ENCODE measurements at places on chromosomes 4 and X.

GRCh38 chr4:105386012-105386411 is 87.8 kb downstream of the PPA2 start:
- no peak overlapping the region for H3K4me3 ChIP-seq
- no peak for DNase-seq
- H3K4me1 ChIP-seq: no peaks in the 10 kb centered on the region
- H3K36me3 ChIP-seq: peaks cover 2% of the 10 kb centered on the region

GRCh38 chrX:78326401-78326800 is 1.0 kb downstream of the CYSLTR1 start:
- no peak overlapping the region for H3K27ac ChIP-seq
- no peak overlapping the region for H3K4me3 ChIP-seq
- H3K27me3 ChIP-seq: no peaks in the 10 kb centered on the region
- no peaks in the 10 kb centered on the region for H3K4me1 ChIP-seq
- no peak for DNase-seq

- H3K36me3 ChIP-seq: no peaks in the 10 kb centered on the region
- H3K4me3 ChIP-seq: no peak overlapping the region
- H3K4me1 ChIP-seq: no peaks in the 10 kb centered on the region
Observed at GRCh38 chr4:121125498-121125885, 38.6 kb downstream of the TNIP3 start.

DNA sequence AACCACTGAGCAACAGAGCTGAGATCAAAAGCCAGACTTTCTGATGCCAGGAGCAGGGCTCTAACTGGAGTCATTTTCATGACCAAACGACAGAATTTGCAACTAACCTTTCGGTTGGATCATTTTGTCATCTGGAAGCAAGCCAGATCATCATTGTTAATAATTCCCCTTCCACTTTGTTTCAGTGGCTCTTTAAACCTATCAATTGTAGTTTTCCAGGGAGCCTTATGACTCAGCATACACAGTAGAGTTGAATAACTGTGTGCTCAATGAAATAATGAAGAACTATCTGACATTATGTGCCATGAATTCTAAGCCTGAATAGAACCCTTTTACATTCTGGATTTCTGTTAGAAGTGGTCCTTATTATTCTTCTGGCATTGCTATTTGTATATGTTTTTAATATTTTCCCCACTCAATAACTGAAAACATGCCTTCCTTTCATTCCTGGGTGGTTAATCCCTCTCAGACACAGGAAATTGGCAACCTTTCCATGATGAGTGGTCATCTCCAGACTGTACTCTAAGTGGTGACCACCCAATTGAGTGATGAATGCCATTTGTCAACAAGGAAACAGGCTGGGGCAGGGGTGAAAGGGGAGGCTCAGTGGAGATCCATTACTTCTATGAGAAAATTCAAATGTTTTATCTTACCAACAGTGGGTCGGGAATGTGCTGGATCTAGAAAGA is 431.8 kb downstream of the BCOR start:
- H3K4me3 ChIP-seq: no peak overlapping the region
- no peaks in the 10 kb centered on the region for H3K4me1 ChIP-seq
- H3K27ac ChIP-seq: no peak overlapping the region
- DNase-seq: no peak

GRCh38 chr4:129362691-129363274 is 266.8 kb downstream of the C4orf33 start:
- no peaks in the 10 kb centered on the region for H3K27me3 ChIP-seq
- no peaks in the 10 kb centered on the region for H3K4me1 ChIP-seq
- DNase-seq: peak; percentile 85
- no peak overlapping the region for H3K4me3 ChIP-seq

GRCh38 chrX:120761810-120762209 is 113.9 kb downstream of the CT47B1 start:
- peak; percentile 61 for DNase-seq
- no peak overlapping the region for H3K4me3 ChIP-seq
- H3K27ac ChIP-seq: no peak overlapping the region
- H3K36me3 ChIP-seq: no peaks in the 10 kb centered on the region
- H3K27me3 ChIP-seq: no peaks in the 10 kb centered on the region

- no peaks in the 10 kb centered on the region for H3K4me1 ChIP-seq
- no peaks in the 10 kb centered on the region for H3K27me3 ChIP-seq
- H3K27ac ChIP-seq: no peak overlapping the region
- H3K36me3 ChIP-seq: no peaks in the 10 kb centered on the region
Observed at GRCh38 chr4:126860308-126860707, 772.4 kb upstream of the INTU start.

- no peak overlapping the region for H3K4me3 ChIP-seq
- no peaks in the 10 kb centered on the region for H3K4me1 ChIP-seq
- DNase-seq: no peak
- no peaks in the 10 kb centered on the region for H3K27me3 ChIP-seq
- no peak overlapping the region for H3K27ac ChIP-seq
- H3K36me3 ChIP-seq: no peaks in the 10 kb centered on the region
Observed at GRCh38 chr4:117893207-117893606, 141.1 kb upstream of the NDST3 start.

GRCh38 chr4:179272282-179272681 is 1830.0 kb upstream of the AGA start:
- H3K27ac ChIP-seq: no peak overlapping the region
- H3K27me3 ChIP-seq: no peaks in the 10 kb centered on the region
- H3K36me3 ChIP-seq: no peaks in the 10 kb centered on the region
- no peak for DNase-seq
- no peak overlapping the region for H3K4me3 ChIP-seq

DNA sequence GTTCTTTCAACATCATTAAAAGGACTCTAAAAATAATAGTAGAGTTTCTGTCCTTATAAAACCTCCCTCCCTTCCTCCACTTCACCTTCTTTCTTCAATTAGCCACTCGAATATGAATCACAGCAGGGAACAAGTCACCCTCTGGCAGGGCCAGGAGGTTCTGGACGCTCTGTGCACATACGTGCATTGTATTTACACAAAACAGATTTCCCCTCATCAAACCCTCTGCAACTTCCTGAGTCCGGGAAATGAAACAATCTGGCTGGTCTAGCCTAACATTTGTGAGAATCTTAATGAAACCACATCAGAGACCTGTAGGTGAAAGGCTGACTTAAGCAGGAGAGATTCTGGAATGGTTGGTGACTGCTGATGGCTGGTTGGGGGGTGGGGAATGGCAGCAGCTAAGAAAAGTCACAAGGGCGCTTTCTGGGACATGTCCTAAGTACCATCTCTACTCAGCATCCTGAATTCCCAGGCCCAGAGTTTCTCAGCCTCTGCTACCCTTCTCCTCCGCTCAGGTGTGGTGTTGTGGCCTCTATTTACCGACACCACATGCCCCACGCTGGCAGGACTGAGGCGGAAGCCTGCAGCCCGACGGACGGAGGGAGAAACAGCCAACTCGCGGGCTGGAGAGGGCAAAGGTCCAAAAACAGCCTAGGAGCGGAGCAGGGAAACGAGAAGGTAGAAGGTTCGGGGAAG is 1.0 kb downstream of the ZDHHC9 start:
- peaks cover 13% of the 10 kb centered on the region for H3K36me3 ChIP-seq
- peak; percentile 27 for DNase-seq
- H3K4me3 ChIP-seq: peak overlapping the region; percentile 93
- H3K4me1 ChIP-seq: no peaks in the 10 kb centered on the region
- H3K27me3 ChIP-seq: no peaks in the 10 kb centered on the region

DNA sequence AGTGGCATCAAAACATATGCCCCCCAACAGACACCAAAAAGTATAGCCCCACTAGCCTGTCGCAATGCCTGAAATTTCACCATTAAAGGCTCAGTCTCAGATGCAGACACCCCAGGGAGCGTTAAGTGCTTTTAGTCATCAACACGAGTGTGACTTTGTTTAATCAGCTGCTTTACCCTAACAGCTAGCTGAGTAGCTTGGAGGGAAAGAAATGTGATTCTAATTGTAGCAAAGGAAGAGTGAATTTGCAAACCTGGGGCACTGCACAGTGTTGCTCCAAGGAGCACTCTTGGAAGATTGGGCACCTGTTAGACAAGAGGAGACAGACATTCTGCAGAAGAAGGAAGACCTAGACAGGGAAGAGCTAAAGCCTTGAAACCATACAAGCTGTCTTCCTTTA is 145.1 kb downstream of the BEND2 start:
- H3K36me3 ChIP-seq: no peaks in the 10 kb centered on the region
- H3K27me3 ChIP-seq: no peaks in the 10 kb centered on the region
- DNase-seq: no peak
- no peak overlapping the region for H3K27ac ChIP-seq
- no peaks in the 10 kb centered on the region for H3K4me1 ChIP-seq

DNA sequence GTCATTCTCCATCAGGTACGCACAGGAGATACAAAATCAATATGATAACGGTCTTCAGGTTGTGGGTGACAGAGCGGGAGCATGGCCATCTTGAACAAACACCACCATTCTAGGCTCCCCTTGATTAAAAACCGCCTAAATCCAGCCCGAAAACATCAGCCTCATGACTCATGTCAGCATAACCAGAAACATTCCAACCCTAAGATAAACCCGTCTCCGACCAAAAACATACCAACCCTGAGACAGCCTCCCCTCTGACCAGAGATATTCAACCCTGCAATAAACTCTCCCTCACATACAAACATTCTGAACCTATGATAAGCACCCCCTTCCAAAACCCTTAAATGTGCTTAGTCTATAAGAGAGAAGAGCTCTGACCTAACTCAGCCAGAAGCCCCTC is 157.9 kb downstream of the DHRSX start:
- no peaks in the 10 kb centered on the region for H3K4me1 ChIP-seq
- DNase-seq: no peak
- H3K27me3 ChIP-seq: no peaks in the 10 kb centered on the region
- H3K36me3 ChIP-seq: no peaks in the 10 kb centered on the region

DNA sequence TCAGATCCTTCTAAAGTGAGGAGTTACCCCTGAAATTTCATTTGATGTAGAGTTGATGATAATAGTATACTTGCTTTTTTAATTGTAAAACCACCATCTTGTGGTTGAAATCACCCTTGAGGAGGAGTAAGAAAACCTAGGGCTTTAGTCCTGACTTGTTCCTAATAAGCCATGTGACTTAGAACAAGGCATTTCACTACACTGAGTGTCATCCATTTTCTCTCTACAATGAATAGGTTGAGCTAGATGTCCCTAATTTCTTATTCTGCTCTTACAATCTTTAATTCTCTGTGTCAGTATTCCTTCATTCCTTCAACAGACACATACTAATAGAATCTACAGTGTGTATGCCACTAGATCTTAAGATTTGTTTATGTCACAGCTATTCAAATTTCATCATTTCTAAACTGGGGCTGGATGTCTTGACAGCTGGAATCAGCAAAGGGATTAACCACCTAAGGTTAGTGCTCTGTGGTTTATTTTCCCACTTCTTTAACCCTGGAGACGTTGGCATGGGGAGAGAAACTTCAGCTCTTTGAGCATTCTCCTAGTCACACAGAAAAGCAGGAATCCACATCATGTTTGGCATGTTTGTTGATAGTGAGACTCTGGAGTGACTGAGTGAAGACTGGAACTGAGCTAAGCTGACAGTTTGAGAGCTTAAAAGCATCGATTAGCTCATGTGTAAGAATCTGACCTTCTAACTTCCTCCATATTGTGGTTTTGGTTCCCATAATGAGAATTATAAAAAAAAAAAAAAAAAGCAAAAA is 246.3 kb downstream of the NDST4 start:
- no peaks in the 10 kb centered on the region for H3K27me3 ChIP-seq
- no peak overlapping the region for H3K4me3 ChIP-seq
- no peaks in the 10 kb centered on the region for H3K4me1 ChIP-seq
- no peak overlapping the region for H3K27ac ChIP-seq
- no peak for DNase-seq

GRCh38 chr4:167475951-167476350 is 241.7 kb upstream of the SPOCK3 start:
- no peaks in the 10 kb centered on the region for H3K27me3 ChIP-seq
- H3K4me3 ChIP-seq: no peak overlapping the region
- DNase-seq: no peak
- no peaks in the 10 kb centered on the region for H3K4me1 ChIP-seq
- H3K36me3 ChIP-seq: no peaks in the 10 kb centered on the region
- H3K27ac ChIP-seq: no peak overlapping the region

GRCh38 chrX:132433551-132433950 is 55.3 kb downstream of the MBNL3 start:
- H3K36me3 ChIP-seq: no peaks in the 10 kb centered on the region
- peaks cover 2% of the 10 kb centered on the region for H3K4me1 ChIP-seq

- no peak for DNase-seq
- no peak overlapping the region for H3K4me3 ChIP-seq
- no peaks in the 10 kb centered on the region for H3K27me3 ChIP-seq
Observed at GRCh38 chrX:112137276-112137675, 54.7 kb upstream of the TRPC5 start.

DNA sequence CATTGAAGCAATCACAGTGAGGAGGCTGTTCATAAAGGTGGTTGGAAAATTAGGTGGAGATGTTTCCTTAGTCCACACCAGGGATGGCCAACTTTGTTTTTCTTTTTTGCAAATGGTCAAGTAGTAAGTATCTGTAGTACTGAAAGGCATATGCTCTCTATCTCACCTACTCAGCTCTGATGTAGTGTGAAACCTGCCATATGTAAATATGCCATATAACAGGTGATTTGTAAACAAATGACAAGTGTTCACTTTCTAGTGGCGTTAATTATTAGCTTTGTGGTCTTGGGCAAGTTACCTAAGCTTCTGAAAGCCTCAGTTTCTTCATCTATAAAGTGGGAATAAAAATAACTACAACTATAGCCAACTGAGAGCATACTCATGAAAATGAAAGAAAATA is 421.4 kb upstream of the LCORL start:
- H3K27ac ChIP-seq: no peak overlapping the region
- DNase-seq: no peak
- no peaks in the 10 kb centered on the region for H3K27me3 ChIP-seq
- no peaks in the 10 kb centered on the region for H3K36me3 ChIP-seq
- H3K4me3 ChIP-seq: no peak overlapping the region
- H3K4me1 ChIP-seq: no peaks in the 10 kb centered on the region

GRCh38 chr4:158810487-158811215 is 41.8 kb downstream of the FNIP2 start:
- peak; percentile 96 for DNase-seq
- H3K27me3 ChIP-seq: no peaks in the 10 kb centered on the region
- peak overlapping the region; percentile 51 for H3K27ac ChIP-seq
- H3K4me1 ChIP-seq: peaks cover 12% of the 10 kb centered on the region
- no peak overlapping the region for H3K4me3 ChIP-seq

DNA sequence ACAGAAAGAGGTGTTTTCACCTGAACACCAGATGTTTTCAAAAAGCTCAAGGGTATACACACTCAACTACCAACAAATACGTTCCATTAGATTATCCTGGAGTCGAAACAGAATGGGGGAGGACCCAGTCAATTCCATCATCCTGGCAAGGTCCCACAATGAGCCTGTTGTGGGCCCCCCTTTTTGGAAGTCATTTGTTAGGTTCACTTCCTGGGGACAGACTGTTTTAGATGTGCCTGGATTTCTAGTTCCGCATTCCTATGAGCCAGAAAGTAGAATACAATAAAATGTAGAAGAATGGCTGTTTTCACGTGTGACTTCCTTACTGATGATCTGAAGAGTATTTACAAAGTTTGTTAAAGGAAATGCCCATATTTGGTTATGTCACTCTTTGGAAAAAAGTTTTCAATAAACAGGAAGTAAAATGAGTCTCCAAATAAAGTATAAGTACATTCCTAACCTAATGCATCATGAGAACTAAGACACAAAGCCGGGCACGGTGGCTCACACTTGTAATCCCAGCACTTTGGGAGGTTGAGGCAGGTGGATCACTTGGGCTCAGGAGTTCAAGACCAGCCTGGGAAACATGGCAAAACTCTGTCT is 192.5 kb downstream of the MAML3 start:
- H3K27me3 ChIP-seq: no peaks in the 10 kb centered on the region
- DNase-seq: no peak
- H3K27ac ChIP-seq: no peak overlapping the region
- no peaks in the 10 kb centered on the region for H3K4me1 ChIP-seq
